ENCODE measurements at places on chromosomes 1 and 21.

DNA sequence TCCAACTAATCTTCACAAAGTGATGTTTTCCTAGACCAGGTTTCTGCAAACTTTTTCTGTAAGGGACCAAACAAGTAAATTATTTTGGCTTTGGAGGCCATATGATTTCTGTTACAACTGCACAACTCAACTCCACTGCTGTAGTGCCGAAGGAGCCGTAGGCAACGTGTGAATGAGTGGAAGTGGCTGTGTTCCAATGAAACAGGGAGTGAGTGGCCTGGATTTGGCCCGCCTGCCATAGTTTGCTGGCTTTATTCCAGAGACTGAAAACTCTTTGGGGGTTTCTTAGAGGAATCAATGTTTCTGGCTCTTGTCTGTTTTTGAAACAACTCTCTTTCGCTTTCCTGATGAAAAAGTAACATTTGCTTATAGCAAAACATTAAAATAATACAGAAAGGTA, 12.6 kb upstream of the ACTL8 start:
- DNase-seq = no peak

DNA sequence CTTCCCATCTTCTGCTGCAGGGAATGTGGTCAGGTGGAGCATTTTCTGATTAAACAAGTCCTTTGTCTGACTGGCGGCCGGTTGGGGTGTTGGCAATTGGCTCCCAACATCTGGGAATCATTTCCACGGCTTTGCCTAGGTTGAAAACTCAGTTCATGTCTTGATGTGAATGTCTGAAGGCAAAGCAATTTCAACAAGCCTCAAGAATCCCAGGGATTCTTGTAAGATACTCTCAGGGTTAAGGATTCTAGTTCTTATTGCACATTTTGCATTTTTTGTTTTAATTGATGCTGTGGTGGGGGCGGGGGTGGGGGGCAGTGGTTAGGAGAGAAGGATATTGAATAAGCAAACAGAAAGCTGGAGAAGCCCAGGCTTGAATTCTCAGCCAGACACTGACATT, 273.9 kb downstream of the KIF26B start:
- DNase-seq = no peak

GRCh38 chr1:7991504-7992440, 30.3 kb downstream of the PARK7 start:
- no peak for DNase-seq

DNA sequence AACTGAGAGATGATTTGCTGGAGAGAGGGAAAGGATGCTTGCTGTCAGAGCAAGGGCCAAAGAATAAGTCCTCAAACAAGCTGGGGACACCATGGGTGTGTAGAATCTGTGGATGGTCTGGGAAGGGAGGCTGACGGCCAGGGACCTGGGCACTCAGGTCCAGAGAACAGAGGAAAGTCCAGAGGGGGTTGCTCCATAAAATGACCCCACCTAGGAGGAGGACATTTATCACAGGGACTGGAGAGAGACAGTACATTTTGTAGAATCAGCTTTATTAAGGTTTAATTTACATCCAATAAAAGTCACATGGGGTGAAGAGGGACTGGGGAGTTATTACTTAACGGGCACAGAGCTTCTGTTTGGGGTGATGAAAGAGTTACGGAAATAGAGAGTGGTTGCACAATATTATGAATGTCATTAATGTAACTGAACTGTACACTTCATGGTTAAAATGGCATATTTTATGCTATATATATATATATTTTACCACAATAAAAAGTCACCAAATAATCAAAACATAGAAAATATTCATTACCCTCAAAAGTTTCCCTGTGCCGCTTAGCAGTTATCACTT, 73.0 kb upstream of the ABCD3 start:
- DNase-seq = no peak

DNA sequence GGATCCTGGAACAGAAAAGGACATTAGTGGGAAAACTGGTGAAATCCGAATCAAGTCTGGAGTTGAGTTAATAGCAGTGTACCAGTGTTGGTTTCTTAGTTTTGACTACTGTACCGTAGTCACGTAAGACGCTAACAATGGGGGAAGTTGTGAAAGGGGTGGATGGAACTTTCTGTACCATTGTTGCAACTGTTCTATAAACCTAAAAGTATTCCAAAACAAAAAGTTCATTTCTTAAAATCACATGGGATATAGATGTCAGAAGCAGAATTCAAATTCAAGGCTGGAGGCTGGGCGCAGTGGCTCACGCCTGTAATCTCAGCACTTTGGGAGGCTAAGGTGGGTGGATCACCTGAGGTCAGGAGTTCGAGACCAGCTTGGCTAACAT, 16.9 kb downstream of the ARHGEF19 start:
- no peak for DNase-seq
